ENCODE measurements at places on chromosomes 6 and 20. TPM values are rescaled to one million over a fixed set of nuclear protein-coding genes. Genes with fewer than 3 reads are reported as not detected.

HRH3 gene
- not detected for total RNA-seq

GRCh38 chr6:37056439-37057127 is 51.1 kb downstream of the FGD2 start:
- no peaks in the 10 kb centered on the region for H3K36me3 ChIP-seq
- no peak overlapping the region for H3K27ac ChIP-seq
- DNase-seq, result no peak
- peaks cover 19% of the 10 kb centered on the region for H3K27me3 ChIP-seq
- H3K4me1 ChIP-seq, result peaks cover 7% of the 10 kb centered on the region

DNA sequence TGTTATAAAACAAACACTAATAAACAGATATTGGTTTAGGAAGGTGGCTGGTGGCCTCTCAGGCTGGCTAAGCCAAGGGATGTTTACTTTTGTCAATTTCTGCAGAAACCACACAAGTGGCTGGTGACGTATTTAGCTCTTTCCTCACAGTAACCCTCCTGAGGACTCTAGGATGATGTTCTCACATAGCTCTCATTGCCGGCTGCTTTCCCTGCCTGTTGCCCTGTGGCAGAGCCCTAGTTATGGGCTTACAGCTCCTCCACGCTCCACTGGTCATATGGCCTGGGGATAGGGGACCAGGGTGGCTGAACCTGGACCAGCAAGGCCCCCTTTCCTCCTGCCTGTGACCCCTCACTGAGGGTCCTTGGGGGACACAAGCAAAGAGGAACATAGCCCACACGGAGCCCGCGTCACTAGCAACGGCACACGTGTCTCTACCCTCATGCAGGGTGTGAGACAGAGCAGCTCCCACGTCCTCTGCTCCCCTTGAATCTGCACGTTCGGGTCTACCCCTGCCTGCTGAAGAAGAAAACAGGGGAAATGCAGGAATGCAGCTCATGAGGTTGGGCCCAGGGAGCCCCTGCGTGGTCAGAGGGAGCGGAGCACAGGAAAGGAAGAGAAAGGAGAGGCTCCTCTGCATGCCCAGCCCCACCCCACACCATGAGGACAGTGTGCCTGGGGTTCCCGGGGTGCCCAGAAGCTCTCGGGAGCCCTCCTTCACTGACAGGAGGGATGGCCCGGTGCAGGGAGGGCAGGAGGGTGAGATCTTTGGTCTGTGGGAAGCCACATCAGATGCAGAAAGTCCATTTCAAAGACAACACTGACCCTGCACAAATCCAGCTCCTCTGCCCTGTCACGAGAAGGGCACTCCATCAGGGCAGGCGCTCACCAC is 13.9 kb downstream of the RAMACL start:
- H3K36me3 ChIP-seq, result peaks cover 13% of the 10 kb centered on the region
- H3K4me3 ChIP-seq, result no peak overlapping the region
- no peak for DNase-seq
- H3K27me3 ChIP-seq, result no peaks in the 10 kb centered on the region
- peaks cover 13% of the 10 kb centered on the region for H3K4me1 ChIP-seq

NAA20 gene
- 38.1 TPM for total RNA-seq

GRCh38 chr6:122347280-122347679 is 52.2 kb upstream of the HSF2 start:
- H3K27me3 ChIP-seq, result no peaks in the 10 kb centered on the region
- H3K27ac ChIP-seq, result no peak overlapping the region
- H3K4me3 ChIP-seq, result no peak overlapping the region
- DNase-seq, result no peak
- no peaks in the 10 kb centered on the region for H3K36me3 ChIP-seq

SLC22A16 gene
- total RNA-seq, result not detected

DNA sequence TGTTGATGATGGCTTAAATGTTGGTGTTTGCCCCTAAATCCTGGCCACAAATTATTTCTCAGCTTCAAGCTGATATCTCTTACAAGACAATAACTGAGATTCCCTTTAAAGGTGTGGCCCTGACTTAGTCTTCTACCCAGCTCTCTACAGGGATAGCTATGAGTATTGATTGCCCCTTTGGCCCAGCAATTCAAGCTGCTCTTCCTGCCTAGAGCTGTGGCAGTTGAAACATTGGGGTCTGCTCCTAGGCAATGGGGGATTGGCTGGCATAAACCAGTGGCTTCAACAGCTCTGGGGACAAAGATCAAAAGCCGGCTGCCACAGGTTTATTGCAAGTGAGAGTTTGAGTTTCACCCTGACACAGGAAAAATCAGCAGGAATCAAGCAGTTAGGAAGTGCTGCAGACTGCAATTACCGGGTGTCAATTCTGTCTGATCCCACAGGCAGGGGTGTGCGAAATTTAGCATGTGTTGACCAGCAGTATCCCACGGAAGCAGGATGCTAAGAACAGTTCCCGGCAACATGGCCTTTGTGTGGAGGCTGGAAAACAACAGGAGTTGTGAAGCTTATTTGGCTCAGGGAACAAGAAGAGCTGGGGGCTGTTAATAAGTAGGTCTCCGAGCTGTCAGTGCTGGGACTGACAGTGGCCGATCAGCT is 66.2 kb upstream of the IYD start:
- no peak overlapping the region for H3K4me3 ChIP-seq
- H3K4me1 ChIP-seq, result peaks cover 3% of the 10 kb centered on the region
- H3K27ac ChIP-seq, result no peak overlapping the region
- H3K36me3 ChIP-seq, result no peaks in the 10 kb centered on the region
- no peak for DNase-seq

- no peaks in the 10 kb centered on the region for H3K27me3 ChIP-seq
- peak overlapping the region; percentile 12 for H3K4me3 ChIP-seq
- DNase-seq, result no peak
- peak overlapping the region; percentile 98 for H3K27ac ChIP-seq
- peaks cover 55% of the 10 kb centered on the region for H3K4me1 ChIP-seq
These were observed 232.5 kb downstream of the SOX4 start for GRCh38 chr6:21826023-21826422.

DEFB124 gene
- total RNA-seq, result not detected

GRCh38 chr6:163651426-163651825 is 236.9 kb downstream of the QKI start:
- no peak overlapping the region for H3K4me3 ChIP-seq
- no peaks in the 10 kb centered on the region for H3K36me3 ChIP-seq
- H3K27ac ChIP-seq, result no peak overlapping the region
- no peak for DNase-seq

- H3K4me3 ChIP-seq, result no peak overlapping the region
- peaks cover 4% of the 10 kb centered on the region for H3K36me3 ChIP-seq
- peaks cover 18% of the 10 kb centered on the region for H3K4me1 ChIP-seq
- no peak for DNase-seq
These were observed 51.9 kb downstream of the GCLC start for GRCh38 chr6:53492860-53493634.

C20orf144 gene
- total RNA-seq, result 0.27 TPM

DNA sequence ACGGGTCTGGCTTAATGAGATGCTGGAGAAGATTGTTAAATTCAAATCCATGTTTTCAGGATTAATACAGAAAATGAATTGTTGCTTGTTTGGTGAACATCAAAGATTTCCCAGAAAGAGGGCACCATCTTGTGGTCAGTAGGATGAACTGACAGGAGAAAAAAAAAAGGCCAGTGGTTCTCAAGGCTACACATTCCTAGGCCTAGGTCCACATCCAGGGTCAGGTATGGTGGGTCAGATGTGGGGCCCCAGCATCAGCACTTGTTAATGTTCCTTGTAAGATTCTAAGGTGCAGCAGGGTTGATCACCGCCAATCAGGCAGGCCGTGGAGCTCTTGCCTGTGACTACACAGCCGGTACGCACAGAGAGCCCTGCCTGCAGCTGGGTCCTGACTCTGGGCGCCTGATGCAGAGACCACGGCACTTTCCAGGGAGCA is 34.0 kb upstream of the FOXO3 start:
- H3K27me3 ChIP-seq, result peaks cover 8% of the 10 kb centered on the region
- no peak for DNase-seq
- H3K36me3 ChIP-seq, result no peaks in the 10 kb centered on the region
- H3K27ac ChIP-seq, result no peak overlapping the region

DNA sequence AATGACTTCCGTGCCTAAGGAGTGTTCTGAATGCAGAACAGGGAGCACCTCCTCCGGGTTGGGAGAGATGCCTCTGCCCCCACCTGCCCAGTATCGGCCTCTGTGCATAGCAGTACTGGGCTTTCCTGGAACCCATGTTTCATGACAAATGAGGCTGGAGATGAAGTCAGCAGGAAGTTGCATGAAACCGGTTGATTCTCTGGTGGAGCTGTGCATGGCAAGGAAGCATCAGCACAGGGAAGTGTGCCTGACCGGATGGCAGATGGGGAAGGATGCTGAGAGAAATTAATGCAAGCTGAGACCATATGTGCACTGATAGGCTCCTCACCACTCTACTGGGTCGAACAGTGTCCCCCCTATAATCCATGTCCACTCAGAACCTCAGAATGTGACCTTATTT is 155.5 kb downstream of the CDH26 start:
- no peaks in the 10 kb centered on the region for H3K36me3 ChIP-seq
- peaks cover 3% of the 10 kb centered on the region for H3K4me1 ChIP-seq

- H3K4me1 ChIP-seq, result peaks cover 3% of the 10 kb centered on the region
- no peak for DNase-seq
- H3K27me3 ChIP-seq, result no peaks in the 10 kb centered on the region
- H3K27ac ChIP-seq, result no peak overlapping the region
These were observed 122.1 kb downstream of the HIVEP2 start for GRCh38 chr6:142822842-142823241.

GRCh38 chr6:99189823-99190721 is 159.4 kb downstream of the FAXC start:
- H3K27me3 ChIP-seq, result no peaks in the 10 kb centered on the region
- no peaks in the 10 kb centered on the region for H3K4me1 ChIP-seq
- H3K4me3 ChIP-seq, result no peak overlapping the region
- H3K36me3 ChIP-seq, result no peaks in the 10 kb centered on the region

GRCh38 chr20:38067717-38068365 is 34.3 kb downstream of the RPRD1B start:
- no peak for DNase-seq
- no peaks in the 10 kb centered on the region for H3K4me1 ChIP-seq
- H3K27ac ChIP-seq, result no peak overlapping the region
- no peaks in the 10 kb centered on the region for H3K27me3 ChIP-seq
- H3K36me3 ChIP-seq, result peaks cover 44% of the 10 kb centered on the region
- no peak overlapping the region for H3K4me3 ChIP-seq
